ENCODE measurements at places on chromosomes 13 and 19.

GRCh38 chr13:76992548-76993001 lies 694 bp downstream of the CLN5 start:
- no peak for DNase-seq

DNA sequence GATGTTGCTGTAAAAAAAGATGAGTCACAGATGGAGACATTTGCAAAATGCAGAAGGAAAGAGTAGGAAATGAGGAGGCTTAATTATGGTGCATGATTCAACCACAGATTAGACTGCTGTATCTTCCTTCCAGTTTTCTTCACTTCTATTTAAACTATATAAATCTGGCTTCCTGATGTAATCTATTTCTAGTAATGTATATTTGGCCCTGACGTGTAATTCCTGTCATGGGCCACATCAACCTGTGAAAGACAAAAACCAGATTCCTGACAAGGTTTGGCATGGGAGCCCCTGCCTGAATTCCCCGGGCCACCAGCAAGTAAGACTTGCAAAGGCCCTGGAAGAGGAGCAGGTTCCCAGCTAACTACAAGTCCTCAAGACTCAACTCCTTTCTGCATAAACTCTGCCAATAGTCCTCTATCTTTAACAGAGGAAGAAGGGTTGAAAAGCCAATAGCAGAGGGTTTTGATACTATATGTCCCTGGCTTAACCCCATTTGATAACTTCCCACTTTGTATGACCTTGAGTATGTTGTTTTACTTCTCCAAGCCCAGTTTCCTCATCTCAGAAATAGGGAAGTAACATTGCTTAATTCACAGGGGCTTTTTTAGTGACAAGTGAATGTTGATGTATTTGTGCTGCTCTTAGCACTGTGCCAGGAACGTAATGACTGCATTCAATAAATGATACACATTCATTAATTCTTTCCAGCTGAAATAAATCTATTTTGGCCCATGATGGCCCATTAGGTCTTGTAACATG lies 172.7 kb downstream of the SPRY2 start:
- DNase-seq: no peak

GRCh38 chr19:58183817-58184215 lies 955 bp downstream of the ZNF274 start:
- no peak for DNase-seq

DNA sequence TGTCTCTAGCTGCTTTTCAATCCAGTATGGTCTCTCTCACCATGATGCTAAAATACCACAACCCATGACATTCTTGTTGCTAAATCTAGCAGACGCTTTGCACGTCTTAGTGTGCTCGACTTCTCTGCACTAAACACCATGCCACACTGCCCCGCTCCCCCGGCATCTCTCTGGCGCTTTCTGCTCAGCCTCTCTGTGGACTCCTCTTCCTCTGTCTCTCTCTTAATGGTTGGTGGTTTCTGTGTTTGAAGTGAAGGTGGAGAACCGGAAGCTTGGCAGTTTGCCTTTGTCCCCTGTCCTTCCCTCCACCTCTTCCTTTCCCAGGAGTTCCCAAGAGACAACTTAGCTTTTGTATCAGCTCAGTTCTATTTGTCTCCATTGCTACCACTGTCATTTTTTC lies 8.8 kb downstream of the ERCC5 start:
- peak; percentile 86 for DNase-seq
